NCI-H1105 (cell line): ENCODE measurements at places on chromosomes 2 and 18.

DNA sequence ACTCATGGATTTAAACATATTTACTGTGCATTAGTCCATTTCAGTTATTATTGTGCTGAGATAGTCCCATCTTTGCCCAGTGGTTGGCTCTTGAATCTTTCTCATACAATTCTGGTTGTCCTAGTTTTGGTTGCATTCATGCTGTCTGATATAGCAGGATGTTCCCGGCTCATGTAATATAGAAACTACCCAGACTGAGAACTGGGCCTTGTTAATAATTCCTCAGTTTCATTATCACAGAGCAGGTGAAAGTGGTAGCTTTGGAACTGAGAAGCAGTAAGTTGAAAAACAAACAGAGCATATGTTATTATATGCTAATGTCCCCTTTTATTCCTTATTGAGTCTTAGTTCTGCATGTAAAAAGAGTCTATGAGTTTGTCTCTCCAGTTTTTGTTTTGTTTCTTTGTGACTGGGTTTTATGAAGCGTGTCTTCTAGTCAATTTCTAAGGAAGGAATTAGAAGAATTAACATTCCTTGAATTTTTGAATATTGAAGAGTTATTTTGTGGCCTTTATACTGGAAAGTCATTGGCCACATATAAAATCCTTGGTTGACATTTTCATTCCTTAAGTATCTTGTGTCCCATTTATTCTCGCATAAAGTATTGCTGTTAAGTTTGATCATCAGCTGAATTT lies 43.3 kb downstream of the EIF5B start:
- no peak for DNase-seq

DNA sequence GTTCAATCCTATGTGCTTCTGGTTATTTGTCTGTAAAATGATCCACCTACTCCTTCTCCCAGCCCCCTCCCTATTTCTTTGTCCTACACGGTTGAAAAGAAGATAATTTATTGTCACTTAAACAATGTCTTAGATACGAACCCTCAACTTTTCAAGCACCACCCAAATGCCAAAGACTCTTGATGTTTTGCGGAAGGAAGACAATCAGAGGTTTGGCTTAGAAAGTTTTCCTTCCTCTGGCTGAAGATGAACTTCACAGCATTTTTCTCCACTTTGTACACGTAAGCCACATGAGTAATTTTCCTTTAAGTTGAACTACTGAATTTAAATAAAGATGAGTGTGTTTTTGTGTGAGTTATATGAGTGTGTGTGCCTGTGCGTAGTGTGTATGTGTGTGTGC lies 25.5 kb upstream of the SLC8A1 start:
- no peak for DNase-seq

DNA sequence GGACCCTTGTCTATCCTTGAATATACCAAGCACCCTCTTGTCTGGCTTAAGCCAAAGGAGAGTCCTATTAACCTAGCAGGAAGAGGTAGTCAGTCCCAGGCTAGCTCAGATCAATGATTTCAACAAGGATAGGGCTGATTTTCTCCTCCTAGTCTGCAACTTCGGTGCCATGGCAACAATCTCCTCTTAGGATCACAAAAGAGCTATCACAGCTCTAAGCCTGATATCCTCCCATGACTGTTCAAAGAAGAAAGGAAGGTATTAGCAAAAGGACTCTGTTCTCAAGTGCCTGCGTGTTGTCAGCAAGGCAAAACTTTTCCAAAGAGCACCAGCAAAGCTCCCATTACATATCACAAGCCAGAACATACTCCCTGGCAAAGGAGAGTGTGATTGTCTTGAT lies 58.7 kb upstream of the DDX18 start:
- no peak for DNase-seq

- DNase-seq, result no peak
These were observed 1070.3 kb upstream of the CELF4 start for GRCh38 chr18:38635709-38636430.

DNA sequence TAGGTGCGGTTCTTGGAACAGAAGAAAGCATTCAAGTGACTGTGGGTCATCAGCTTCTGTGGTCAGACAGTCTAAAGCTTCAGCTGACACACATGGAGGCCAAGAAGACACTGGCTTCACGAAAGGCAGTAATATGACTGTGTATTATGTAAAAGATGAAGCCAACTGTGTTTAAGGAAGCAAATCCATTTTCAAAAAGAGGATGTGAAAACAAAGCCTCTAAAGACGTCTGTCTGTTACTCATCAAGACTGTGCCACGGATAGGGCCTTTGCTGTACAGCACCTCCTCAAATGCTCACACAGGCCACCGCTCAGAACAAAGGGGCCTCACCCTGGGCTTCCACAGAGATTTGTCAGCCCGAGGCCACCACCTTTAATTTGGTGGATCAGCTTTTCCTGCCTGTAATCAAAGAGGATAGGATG lies 21.1 kb upstream of the TMEM163 start:
- DNase-seq, result no peak

DNA sequence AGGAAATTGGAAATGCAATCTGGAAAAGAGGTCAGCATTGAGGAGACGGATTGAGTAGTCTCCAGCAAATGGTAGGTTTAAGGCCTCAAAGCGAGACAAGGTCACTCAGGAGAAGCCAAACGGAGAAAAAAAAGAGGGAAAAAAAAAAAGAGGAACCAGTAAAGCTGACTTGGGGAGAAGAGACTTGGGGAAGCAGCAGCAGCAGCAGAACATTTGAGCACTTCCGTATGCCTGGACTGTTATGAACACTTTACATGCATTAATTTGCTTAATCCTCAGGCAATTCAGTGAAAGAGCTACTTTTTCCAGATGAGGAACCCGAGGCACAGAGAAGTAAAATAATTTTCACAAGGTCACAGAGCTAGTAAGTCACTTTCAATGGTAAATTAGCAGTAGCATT lies 81.3 kb downstream of the OSBPL6 start:
- DNase-seq, result no peak

GRCh38 chr2:19070886-19071285 lies 287.5 kb downstream of the OSR1 start:
- DNase-seq, result no peak

DNA sequence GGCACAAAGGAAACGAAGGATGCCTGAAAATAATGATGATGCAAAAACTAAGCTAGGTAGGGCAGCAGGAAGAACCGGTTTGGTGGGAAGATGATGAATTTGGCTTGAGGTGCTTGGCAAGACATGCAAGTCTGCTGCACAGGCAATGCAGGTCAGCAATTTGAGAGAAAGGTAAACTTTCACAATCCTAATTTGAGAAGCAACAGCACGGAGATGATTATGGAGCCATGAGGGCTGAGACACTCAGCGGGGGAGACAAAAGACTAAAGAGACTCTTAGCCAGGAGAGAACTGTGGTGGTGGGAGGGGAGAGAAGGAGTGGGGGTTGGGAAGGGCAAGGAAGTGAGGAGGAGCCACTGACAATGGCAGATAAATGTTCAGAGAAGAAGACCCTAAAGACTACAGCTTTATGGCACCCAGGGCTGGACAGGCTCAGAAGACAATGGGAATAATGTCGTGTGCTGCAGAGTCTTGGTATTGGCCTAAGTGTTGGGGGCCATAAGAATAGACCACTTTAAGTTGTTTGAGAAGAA lies 19.4 kb upstream of the RNF149 start:
- no peak for DNase-seq

DNA sequence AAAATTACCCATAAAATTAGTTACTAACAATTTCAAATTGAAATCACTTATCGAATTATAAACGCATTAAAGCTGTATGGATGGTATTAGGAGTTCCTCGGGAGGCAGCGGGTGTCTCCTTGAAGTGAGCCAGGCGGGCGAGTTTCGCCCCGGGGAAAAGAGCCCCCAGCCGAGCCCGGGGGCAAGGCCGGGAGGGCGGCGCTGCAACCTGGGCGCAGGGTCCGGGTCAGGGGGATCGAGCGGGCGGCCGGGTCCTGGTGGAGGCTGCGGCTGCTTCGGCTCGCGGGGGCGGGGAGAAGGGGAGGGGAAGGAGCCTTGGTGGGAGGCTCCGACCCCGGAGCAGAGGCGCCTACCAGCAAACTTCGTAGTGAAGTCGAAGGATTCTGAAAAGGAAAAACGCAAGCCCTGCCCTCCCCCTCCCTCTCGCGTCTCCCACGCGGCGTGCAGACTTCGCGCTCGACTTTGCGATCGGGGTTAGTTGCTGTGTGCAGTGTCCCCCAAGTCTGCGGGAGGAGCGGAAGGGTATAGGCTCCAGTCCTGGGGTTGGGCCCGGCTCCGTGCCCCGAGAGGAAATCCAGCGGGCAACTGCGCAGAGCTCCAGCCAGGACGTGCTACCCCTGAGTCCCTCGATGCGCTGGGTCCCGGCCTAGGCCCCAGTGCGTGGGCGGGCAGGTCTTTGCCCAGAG lies 140.8 kb downstream of the MEIS1 start:
- DNase-seq, result no peak

- DNase-seq, result no peak
These were observed 799.0 kb downstream of the DCDC2C start for GRCh38 chr2:4502230-4502843.

GRCh38 chr18:57430079-57431001 lies 4.8 kb upstream of the ONECUT2 start:
- DNase-seq, result no peak

- no peak for DNase-seq
These were observed 264.0 kb downstream of the SUCLG1 start for GRCh38 chr2:84194949-84195644.

- DNase-seq, result no peak
These were observed 3.6 kb downstream of the CXCR4 start for GRCh38 chr2:136114382-136114781.

DNA sequence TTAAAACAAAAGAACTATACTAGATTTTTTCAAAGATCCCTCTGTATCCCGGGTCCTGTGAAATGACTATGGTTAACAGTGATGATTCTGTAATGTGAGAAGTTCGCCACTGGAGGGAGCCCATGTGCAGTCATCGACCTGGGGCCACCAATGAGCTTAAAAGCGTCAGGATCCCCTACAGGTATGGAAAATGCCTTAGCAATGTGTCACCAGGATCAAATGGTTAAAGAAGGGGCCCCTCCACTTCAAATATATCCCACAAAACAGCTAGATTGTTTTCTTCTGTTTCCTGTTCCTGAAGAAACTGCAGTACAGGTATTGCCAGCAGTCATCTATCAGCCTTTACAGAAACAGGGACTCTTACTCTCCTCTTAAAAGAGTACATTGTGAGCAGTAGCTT lies 15.3 kb downstream of the CHRNA1 start:
- peak; percentile 50 for DNase-seq

- no peak for DNase-seq
These were observed 126.2 kb downstream of the RAPGEF4 start for GRCh38 chr2:172861656-172862476.

DNA sequence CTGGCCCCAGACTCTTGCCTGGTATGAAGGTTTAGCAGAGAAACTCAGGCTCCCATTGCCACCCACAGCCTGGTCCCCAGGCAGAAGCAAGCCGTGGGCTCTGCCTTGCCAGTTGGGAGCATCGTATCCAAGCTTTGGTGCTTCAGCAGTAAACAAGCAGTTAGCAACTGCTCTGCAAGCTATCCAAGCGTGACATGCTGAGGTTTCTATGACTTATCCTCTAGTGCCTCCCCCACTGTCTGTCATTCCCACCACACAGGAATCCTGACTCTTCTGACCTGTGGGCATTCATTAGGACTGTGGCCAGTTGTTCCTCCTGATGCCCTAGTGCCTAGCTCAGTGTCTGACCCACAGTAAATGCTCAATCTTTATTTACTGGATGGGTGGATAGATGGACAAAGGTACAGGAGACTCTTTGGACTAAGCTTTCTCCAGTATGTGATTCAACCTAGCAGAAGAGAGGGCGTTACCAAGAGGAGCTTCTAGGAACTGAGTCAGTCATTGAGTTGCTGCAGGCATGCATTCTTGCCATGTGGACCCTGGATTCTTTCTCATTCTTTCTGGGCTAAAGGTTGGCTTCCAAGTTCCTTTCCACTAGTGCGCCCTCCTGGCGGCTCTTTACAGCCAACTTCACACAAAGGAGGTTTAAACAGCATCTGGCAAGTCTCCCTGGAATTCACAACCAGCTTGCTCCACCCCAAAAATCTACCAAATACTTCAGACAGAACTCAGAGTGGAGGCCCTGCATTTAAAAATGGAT lies 40.6 kb upstream of the MRPL19 start:
- DNase-seq, result no peak
